ENCODE measurements at places on chromosomes 4 and X. TPM values are rescaled to one million over a fixed set of nuclear protein-coding genes. Genes with fewer than 3 reads are reported as not detected.

The G3BP2 gene
- 241 TPM for total RNA-seq

The FAM149A gene
- total RNA-seq, result 0.40 TPM

The RBMX gene
- total RNA-seq, result 220 TPM

The PAGE5 gene
- not detected for total RNA-seq

The OGT gene
- total RNA-seq, result 115 TPM

The POLR2B gene
- 166 TPM for total RNA-seq

The FGD1 gene
- 2.7 TPM for total RNA-seq

The PHOX2B gene
- not detected for total RNA-seq

The METTL14 gene
- total RNA-seq, result 32.2 TPM

The ETNPPL gene
- total RNA-seq, result 0.07 TPM

The MID1 gene
- total RNA-seq, result 19.9 TPM

The RPA4 gene
- 0.73 TPM for total RNA-seq

The RAB33A gene
- 0.59 TPM for total RNA-seq

The CT45A3 gene
- total RNA-seq, result not detected

The DGAT2L6 gene
- total RNA-seq, result not detected

The PASD1 gene
- not detected for total RNA-seq

The HTATSF1 gene
- total RNA-seq, result 40.8 TPM

The DGKK gene
- total RNA-seq, result not detected
